KBM-7 (cell line): ENCODE measurements at places on chromosomes 5 and 9.

GRCh38 chr5:55146080-55146479 lies 13.9 kb upstream of the GPX8 start:
- DNase-seq = no peak

DNA sequence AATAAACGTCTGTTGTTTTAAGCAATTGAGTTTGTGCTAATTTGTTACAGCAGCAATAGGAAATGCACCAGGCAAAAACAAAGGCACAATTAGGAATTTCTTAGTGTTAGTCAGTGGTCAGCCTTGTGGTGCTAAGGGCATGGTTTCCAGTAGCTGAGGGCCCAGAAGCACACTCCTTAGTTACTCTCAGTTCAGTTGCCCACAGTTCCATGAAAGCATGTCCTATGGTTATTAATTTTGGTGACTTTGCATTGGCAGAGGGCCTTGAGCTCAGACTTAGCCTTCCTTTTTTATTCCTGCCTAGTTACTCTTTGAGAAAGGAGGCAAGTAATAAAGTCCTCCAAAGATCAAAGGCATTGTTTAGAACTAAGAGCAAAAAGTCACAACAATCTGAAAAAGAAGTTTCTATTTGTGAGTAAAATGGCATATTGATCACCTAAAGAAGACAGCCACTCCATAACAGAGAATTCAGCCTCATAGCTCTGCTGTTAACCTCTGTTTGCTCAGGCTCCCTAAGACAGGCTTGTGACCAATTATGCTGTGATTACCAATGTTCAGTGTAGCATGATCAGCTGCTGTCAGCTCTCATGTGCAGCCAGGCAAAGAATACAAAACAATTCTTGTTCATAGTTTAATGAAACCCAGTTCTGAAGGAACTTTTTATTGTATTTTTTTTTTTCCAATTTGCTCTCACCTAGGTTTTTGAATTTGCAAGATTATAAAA lies 57.0 kb upstream of the MROH2B start:
- no peak for DNase-seq

DNA sequence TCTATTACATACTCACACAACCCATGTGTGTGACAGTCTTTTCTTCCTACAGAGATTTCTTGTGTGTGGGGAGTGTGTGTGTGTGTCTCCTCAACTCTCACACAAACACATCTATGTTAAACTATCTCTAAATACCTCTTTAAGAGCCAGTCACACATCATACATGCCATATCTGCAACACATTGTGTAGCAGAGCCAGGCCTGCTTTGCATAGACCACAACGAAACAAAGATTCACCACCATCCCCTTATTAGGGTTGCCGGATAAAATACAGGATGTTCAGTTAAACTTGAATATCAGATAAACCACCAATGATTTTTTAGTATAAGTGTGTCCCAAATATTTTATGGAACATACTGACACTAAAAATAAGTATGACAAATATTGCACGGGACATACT lies 2.3 kb downstream of the FAM170A start:
- no peak for DNase-seq

DNA sequence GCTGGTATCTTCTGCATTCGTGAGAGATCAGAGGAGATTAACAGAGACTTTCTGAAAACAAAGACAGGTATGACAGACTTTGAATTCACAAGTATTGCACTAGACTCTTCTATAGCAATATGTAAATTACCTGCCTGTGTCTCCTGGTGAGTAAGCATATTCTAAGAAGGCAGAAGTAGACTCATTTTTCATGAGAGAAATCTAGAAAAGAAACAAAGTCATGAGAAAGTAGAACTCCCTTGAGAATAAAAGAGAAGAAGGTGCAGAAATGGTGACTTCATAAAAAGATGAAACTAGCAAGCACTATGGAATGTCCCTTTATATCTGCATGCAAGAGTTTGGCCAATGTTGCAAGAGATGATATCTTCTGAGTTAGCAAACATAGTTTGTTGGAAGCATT lies 419.8 kb downstream of the DMRT2 start:
- no peak for DNase-seq

- DNase-seq = no peak
These were observed 120.0 kb downstream of the COL23A1 start for GRCh38 chr5:178469975-178470759.

- no peak for DNase-seq
These were observed 184.8 kb downstream of the TMEM38B start for GRCh38 chr9:105879181-105879580.

GRCh38 chr5:132473019-132473531 lies 17.5 kb downstream of the IRF1 start:
- no peak for DNase-seq

GRCh38 chr5:141877356-141878185 lies 639 bp downstream of the PCDH1 start:
- DNase-seq = peak; percentile 24

GRCh38 chr9:33934188-33934878 lies 114.4 kb downstream of the UBAP2 start:
- DNase-seq = no peak

GRCh38 chr9:5112109-5112592 lies 73.3 kb downstream of the INSL6 start:
- DNase-seq = no peak

DNA sequence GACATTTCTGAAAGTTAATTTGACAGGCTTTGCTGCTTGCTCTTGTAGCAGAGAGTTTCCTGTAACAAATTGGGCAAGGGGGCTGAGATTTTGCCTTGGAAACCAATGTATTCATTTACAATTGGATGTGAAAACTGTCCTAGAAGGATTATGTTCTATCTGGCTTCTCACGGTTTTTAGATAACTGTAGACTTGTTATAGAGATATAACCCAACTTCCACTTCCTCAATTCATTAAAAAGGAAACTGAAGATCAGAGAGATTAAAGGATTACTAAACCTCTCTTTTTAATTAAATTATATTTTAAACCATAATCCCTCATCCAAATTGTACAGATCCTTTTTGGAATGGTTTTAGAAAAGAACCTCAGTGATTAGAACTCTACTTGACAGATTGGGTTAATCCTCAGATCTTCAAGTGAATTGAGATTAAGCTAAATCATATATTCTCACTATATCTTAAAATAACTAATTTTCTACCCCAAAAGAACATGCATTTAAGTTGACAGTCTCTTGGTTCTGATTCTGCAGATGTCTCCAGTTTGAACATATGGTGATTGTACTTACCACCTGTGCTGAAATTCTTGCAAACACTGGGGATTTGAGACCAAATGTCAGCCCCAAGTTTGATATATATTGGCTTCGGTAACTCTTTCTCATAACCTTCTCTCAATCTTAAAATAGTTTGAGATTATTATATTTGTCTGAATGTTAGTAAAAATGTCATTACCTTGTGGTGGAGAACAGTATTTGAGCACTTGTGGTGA lies 130.1 kb upstream of the C9orf72 start:
- DNase-seq = peak; percentile 12

- no peak for DNase-seq
These were observed 195.8 kb downstream of the SREK1 start for GRCh38 chr5:66339896-66340295.

DNA sequence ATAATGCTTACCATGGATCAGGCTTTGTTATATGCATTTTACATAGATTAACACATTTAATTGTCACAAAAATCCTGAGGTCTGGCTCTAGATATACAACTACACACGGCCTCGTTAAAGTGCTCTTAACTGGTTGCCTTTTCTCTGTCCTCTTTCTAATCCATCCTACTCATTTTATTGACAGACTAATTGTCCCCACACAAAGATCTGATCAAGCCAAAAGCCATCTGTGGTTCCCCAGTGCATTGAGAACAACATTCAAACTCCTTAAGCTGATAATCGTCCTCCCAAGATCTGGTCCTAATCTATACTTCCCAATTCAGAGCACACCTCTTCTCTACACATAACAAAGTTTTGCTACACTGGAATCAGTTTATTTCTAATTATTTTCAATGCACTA lies 23.9 kb upstream of the PPP2R2B start:
- DNase-seq = no peak

DNA sequence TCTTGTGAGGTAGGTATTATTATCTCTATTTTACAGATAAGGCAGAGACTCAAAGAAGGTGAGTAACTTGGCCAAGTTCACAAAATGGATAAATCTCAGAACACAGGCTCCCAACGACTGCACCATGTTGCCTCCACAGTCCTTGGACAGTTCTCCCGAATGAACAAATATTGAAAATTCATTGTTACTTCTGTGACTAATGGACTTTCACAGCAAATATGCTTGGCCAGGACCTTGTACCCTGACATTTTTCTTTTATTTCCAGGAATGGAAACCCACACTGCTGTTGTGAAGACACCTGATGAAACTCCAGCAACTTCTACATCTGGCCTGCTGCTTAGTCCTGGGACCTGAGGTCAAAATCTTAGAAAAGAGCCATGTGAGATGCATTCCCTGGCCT lies 2.5 kb upstream of the CYSTM1 start:
- DNase-seq = no peak

DNA sequence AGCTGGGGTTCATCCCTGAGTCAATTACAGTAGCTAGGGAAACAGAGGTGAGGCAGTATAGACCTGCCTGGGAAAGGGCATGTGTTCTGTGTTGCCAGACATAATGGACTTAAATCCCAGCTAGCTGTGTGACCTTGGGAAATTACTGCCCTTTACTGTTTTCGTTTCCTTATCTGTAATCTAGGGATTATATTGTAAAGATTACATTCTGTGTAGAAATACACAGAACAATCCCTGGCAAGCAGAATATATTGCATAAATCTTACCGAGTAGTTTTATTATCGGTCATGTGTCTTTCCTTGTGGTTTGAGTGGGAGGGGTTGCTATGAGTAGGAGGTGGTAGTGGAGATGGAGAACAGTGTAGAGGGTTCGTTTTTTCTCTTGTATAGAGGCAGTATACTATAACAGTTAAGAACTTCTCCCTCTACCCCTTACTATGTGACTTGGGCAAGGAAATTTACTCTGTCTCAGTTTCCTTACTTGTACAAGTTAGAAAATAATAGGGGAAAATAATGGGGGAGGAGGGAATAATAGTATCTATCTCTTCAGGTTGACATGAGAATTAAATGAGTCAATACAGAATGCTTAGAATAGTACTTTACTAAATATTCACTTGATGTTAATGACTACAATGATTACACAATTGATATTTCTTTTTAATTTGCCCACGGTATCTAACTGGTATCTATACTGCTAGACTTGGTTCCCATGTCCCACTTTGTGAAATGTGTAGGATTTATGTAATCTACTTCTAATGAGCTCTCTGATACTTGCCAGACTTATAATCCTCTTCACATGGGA lies 7.1 kb upstream of the DMXL1 start:
- DNase-seq = peak; percentile 78

GRCh38 chr5:37738057-37738691 lies 101.7 kb downstream of the GDNF start:
- DNase-seq = peak; percentile 57

- no peak for DNase-seq
These were observed 5.3 kb downstream of the TMOD1 start for GRCh38 chr9:97506787-97507186.
